Breast epithelium (tissue), 4 donors: ENCODE measurements at places on chromosomes 3 and 15. TPM values are rescaled to one million over a fixed set of nuclear protein-coding genes. Genes with fewer than 3 reads are reported as not detected.

- H3K27ac ChIP-seq: peak overlapping the region; percentile 39
- H3K36me3 ChIP-seq: no peaks in the 10 kb centered on the region
- no peak overlapping the region for H3K4me3 ChIP-seq
Measured at GRCh38 chr15:65056868-65057548, 10.8 kb downstream of the RASL12 start.

DNA sequence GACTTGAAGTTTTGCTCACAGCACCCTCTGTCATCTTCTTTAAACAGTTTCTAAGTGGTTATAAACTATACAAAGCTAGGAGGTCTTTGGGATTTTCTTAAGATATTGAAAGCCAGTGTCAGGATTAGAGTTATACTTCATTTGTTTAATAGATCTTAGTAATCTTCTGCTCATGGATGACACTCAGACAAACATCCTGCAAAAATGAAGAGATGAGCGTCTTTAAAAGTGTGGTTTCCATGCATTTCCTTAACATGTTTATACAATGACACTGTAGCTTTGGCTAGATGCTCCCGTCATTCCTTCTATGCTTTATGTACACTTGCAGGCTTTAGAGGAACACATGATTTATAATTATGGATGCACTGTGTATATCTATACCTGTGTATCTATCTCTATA lies 182.2 kb downstream of the NAALADL2 start:
- no peak overlapping the region for H3K27ac ChIP-seq
- no peak overlapping the region for H3K4me3 ChIP-seq
- no peaks in the 10 kb centered on the region for H3K4me1 ChIP-seq

- peaks cover 4% of the 10 kb centered on the region for H3K4me1 ChIP-seq
- DNase-seq: peak; percentile 20
- H3K27me3 ChIP-seq: no peaks in the 10 kb centered on the region
- no peaks in the 10 kb centered on the region for H3K36me3 ChIP-seq
Measured at GRCh38 chr15:74320352-74321247, 46.8 kb downstream of the CYP11A1 start.

- no peaks in the 10 kb centered on the region for H3K27me3 ChIP-seq
- DNase-seq: no peak
- H3K4me1 ChIP-seq: no peaks in the 10 kb centered on the region
- peak overlapping the region; percentile 94 for H3K27ac ChIP-seq
- H3K36me3 ChIP-seq: no peaks in the 10 kb centered on the region
Measured at GRCh38 chr3:184710870-184711492, 883 bp downstream of the MAGEF1 start.

DNA sequence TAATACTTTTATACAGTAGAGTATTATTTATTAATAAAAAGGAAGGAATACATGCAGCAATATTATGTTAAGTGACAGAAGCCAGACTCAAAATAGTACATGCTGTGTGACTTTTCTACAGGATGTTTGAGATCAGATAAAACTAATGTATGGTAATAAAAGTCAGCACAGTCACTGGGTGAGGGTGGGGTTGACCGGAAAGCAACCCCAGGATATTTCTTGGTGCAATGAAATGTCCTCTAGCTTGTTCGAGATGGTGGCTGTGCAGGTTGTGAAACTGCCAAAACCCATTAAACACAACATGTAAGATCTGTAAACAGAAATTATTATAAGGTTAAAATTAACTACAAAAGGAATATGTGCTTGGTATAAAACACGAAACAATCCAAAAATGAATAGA lies 20.8 kb upstream of the ALDH1L1 start:
- no peak overlapping the region for H3K4me3 ChIP-seq
- no peaks in the 10 kb centered on the region for H3K27me3 ChIP-seq
- H3K27ac ChIP-seq: no peak overlapping the region
- DNase-seq: no peak

GRCh38 chr3:183870563-183870962 lies 14.1 kb downstream of the PARL start:
- H3K27me3 ChIP-seq: no peaks in the 10 kb centered on the region
- H3K27ac ChIP-seq: no peak overlapping the region
- peaks cover 2% of the 10 kb centered on the region for H3K4me1 ChIP-seq
- DNase-seq: no peak
- no peak overlapping the region for H3K4me3 ChIP-seq

DNA sequence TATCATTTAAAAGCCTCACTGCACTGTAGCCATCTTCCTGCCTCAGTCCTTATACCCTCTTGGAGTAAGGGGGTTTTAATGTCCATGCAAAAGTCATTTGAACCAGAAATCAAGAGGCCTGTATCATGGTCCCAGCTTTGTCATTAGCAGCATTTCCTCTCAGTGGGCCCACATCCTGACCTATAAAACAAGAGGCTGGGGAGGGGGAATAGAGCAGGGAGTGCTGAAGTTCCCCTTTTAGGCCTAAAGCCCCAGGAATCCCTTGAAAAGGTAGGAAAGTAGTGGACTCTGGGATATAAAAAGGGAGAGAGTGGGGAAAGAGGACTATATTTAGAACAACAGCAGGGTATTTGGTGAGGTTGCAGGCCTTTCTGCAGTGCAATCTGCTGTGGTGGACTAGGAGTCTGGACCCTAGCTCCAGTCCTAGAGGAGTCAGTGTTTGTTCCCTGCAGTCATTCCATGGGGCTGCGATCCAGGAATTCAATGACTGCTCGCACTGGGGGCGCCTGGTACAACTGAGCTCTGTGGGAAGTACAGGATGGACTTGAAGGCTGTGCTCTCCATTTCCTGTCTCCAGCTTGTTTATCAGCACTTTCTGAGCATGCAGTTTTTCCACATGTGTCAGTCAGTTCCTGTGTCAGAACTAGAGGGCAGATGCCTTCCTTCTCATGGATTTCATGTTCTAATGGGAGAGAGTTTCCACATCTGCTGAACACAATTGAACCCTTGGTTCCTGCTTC lies 46.8 kb downstream of the PDHB start:
- peak overlapping the region; percentile 69 for H3K27ac ChIP-seq
- no peak overlapping the region for H3K4me3 ChIP-seq
- no peak for DNase-seq
- H3K36me3 ChIP-seq: no peaks in the 10 kb centered on the region
- no peaks in the 10 kb centered on the region for H3K4me1 ChIP-seq

DNA sequence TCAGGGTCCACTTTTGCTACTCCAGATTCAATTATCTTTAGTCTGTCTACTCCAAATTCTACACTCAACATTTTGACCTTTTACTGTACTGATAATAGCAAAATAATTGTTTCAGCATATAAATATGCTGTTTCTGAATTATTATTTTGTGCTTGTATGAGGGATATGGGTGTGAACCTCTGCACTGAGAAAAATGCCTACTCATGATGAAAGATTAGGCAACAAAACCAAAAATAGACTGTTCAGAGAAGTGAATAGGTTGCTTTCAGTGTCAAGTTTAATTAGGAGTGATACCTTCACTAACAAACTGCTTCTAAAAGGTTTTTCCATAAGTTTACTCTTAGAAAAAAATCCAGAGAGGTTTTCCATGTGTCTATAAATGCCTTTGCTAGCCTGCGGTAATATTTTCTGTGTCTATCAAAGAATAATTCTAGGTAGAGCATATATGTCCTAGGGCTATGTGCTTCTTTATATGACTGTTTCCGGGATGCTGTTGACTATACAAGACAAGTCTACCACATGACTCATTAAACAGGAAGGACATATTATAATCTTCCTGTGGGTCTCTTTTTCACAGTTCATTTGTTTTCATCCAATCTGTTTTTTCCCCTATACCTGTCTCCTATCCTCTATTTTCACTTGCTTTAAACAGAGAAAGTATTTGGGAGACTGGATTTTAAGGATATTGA lies 218.5 kb upstream of the TTC14 start:
- no peaks in the 10 kb centered on the region for H3K27me3 ChIP-seq
- no peak for DNase-seq
- no peaks in the 10 kb centered on the region for H3K36me3 ChIP-seq
- H3K4me3 ChIP-seq: no peak overlapping the region
- no peaks in the 10 kb centered on the region for H3K4me1 ChIP-seq
- H3K27ac ChIP-seq: no peak overlapping the region

DNA sequence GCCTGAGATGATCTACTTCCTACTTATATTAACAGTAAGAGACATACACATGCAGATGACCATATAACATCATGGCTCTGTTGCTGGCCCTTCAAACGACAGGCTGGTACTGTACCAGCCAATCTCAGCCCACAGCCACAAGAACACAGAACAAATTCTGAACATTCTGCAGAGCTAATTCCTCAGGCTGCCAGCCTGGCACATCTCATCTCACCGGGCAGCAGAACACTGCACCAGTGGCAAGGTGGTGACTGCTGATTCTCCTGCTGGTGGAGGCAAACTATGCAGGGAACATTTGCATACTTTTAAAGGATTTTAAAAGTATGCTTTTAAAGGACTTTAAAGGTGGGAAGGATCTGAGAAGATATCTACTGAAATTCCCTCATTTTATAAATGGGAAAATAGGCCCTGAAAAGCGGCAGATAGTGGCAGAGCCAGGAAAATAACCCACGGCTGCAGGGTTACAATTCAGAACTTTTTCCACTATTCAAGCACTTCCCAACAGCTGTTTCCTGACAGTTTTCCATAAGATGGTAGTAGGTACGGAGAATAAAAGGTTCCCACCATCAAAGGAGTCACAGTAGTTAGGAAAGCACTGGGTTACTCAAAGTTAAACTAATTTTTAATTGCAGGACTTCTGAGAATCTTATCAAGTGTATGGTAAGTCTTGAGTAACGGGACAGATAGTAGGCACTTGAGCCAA lies 37.3 kb downstream of the SUMF1 start:
- H3K27ac ChIP-seq: no peak overlapping the region
- no peaks in the 10 kb centered on the region for H3K4me1 ChIP-seq
- H3K27me3 ChIP-seq: no peaks in the 10 kb centered on the region
- no peaks in the 10 kb centered on the region for H3K36me3 ChIP-seq

DNA sequence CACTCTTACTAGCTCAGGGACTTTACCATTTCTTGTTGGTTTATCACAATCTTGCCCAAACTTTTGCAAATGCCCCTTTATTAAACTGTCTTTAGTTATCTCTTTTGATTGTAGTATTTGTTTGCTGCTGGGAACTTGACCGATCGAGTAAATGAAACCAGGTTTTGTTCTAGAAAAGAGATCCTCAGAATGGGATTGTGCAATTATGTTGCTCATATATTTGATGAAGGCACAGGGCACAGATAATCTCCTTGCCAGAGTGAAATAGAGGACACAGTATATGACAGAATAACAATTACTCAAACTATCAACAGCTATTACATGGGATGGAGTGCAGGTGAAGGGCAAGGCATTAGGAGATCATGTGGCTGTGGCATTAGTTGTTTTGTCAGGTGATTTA lies 216.6 kb upstream of the RASGRP1 start:
- no peak overlapping the region for H3K4me3 ChIP-seq
- no peak overlapping the region for H3K27ac ChIP-seq
- no peak for DNase-seq
- no peaks in the 10 kb centered on the region for H3K4me1 ChIP-seq
- H3K27me3 ChIP-seq: no peaks in the 10 kb centered on the region

DNA sequence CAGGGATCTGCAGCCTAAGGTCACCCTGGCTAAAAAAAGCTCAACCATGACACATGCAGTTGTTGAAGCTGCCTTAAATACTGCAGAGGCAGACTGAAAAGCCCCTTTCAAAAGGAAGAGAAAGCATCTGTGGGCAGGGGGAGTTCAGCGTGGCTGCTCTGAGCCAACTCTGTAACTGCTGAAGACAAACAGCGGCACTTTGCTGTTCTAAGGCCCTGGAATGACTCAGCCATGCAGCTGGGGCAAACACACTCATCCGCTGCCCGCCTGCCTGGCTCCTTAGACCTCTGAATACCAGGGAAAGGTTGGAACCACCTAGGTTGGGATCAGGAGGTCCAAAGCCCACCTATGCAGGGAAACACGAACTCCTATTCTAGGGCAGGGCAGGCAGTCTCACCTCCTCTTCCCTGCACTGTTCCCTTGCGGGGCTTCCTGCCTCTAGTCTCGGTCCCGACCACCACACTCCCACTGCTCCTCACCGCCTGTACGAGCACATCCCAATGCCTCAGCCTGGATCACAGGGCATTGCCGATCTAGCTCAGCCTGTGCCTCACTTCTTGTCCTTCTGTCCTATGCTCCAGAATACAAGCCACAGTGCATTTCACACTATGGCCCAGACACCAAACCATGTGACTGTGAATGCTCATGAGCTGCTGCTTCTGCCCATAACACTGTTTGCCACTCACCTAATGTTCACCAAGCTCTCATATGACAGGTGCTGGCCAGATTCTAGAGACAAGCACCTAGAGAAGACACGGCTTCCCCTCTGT lies 6.6 kb upstream of the MUSTN1 start:
- no peak overlapping the region for H3K4me3 ChIP-seq
- H3K4me1 ChIP-seq: no peaks in the 10 kb centered on the region
- no peaks in the 10 kb centered on the region for H3K27me3 ChIP-seq
- no peak overlapping the region for H3K27ac ChIP-seq
- no peaks in the 10 kb centered on the region for H3K36me3 ChIP-seq

DNA sequence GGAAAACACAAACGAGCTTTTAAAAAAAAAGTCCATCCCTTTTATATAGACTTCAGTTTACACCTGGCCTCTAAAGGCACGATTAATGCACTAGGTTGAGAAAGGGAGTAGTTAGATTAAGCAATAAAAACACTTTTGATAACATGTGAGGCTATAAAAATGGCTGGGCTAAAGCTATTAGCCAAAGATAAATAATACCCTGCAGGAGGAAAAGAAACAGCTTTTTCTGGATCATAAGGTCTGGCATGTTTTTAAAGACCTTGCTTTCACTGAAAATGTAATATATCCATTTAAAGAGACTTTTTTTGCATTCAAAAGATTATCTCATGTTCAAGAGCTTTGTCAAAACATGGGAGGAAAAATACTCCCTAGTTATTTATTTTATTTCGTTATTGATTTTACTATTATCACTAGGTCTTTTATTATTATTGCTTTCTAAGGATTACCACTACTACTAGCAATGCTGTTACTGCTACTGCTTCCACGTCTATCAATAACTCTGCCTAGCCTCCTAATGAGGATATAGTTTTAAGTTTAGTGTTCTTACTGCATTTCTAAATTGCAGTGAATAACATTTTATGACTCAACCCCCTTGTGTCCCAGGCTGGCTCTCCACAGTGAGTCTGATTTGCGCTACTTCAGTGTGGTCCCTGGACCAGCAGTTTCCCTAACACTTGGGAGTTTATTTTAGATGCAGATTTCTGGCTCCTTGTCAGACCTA lies 93.4 kb downstream of the THRB start:
- DNase-seq: no peak
- no peaks in the 10 kb centered on the region for H3K4me1 ChIP-seq
- no peak overlapping the region for H3K4me3 ChIP-seq
- no peaks in the 10 kb centered on the region for H3K27me3 ChIP-seq
- H3K27ac ChIP-seq: no peak overlapping the region

GRCh38 chr3:62027241-62027640 lies 346.1 kb downstream of the FEZF2 start:
- H3K4me1 ChIP-seq: no peaks in the 10 kb centered on the region
- no peaks in the 10 kb centered on the region for H3K36me3 ChIP-seq
- no peaks in the 10 kb centered on the region for H3K27me3 ChIP-seq
- no peak for DNase-seq

- no peaks in the 10 kb centered on the region for H3K36me3 ChIP-seq
- H3K4me1 ChIP-seq: no peaks in the 10 kb centered on the region
- no peaks in the 10 kb centered on the region for H3K27me3 ChIP-seq
- DNase-seq: no peak
- H3K4me3 ChIP-seq: no peak overlapping the region
- H3K27ac ChIP-seq: no peak overlapping the region
Measured at GRCh38 chr3:126816986-126817777, 113.1 kb downstream of the CHCHD6 start.

MUC20 gene
- 24.3 TPM for total RNA-seq

PIK3CA gene
- 34.1 TPM for total RNA-seq

GLDN gene
- 10.8 TPM for total RNA-seq

KCNMB3 gene
- total RNA-seq: 7.3 TPM

TTC23 gene
- total RNA-seq: 19.2 TPM

HTR3E gene
- not detected for total RNA-seq

PARP16 gene
- total RNA-seq: 8.5 TPM
